ENCODE measurements at places on chromosomes 5 and 9.
A peak's percentile ranks its signal among the peaks of the same experiment; 100 is the strongest.

- peak; percentile 28 for DNase-seq
Measured at GRCh38 chr9:126860757-126861466, 473 bp downstream of the ZBTB34 start.

GRCh38 chr5:137470111-137470920 lies 28.8 kb downstream of the SPOCK1 start:
- DNase-seq, result no peak

DNA sequence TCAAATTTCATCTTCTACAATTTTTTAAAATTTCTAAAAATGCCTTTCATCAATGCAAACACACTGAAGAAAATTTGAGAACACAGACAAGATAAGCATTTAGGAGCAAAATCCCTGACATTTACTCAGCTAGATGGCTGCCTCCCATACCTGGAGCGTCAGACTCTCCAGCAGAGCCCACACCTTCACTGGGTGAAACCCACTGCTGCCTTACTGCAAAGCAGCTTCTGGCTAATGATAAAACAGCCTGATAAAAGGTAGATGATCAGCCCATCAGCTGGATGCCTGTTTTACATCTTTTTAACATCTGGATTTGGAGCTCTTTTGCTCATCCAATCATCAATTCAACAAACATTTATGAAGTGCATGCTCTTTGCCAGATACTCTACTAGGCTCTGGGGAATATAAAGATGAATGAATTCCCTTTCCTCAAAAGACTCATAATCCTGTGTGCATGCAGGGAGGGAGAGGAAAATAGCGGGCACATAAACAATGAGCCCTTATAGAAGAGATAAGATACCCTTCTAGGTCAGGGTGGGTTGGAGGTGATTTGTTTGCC lies 271.2 kb downstream of the SAXO1 start:
- DNase-seq, result no peak

GRCh38 chr5:137890845-137891244 lies 1.6 kb downstream of the PKD2L2 start:
- DNase-seq, result no peak

GRCh38 chr5:154811653-154812465 lies 38.5 kb downstream of the FAXDC2 start:
- peak; percentile 57 for DNase-seq

GRCh38 chr9:28155671-28156070 lies 582.4 kb upstream of the C9orf72 start:
- DNase-seq, result no peak

GRCh38 chr9:116274293-116274692 lies 120.7 kb downstream of the PAPPA start:
- DNase-seq, result no peak

- DNase-seq, result no peak
Measured at GRCh38 chr5:128870923-128871322, 94.4 kb upstream of the SLC27A6 start.

- no peak for DNase-seq
Measured at GRCh38 chr5:69364414-69364813, 4.9 kb downstream of the AK6 start.

GRCh38 chr9:24011009-24011717 lies 185.1 kb upstream of the ELAVL2 start:
- no peak for DNase-seq

GRCh38 chr5:17157294-17157693 lies 60.1 kb upstream of the BASP1 start:
- DNase-seq, result no peak

- no peak for DNase-seq
Measured at GRCh38 chr9:85008215-85008614, 338.7 kb downstream of the NTRK2 start.
